ENCODE measurements at places on chromosomes 7 and 10.

DNA sequence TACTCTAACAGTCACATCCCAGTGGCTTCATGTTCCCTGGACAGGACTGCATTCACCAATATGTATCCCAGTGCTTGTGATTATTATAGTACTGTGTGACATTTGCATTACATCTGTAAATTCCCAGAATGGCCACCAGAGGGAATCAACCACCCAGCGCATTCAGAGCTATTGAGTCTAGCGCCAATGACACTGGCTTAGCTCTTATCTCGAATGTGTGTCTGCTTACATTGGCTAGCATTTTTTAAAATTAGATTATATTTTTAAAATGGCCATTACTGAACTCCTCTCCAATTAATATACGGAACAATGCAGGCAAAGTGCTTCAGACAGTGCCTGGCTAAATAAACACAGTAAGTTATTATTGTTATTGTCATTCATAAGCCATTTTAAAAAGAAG is 36.3 kb downstream of the TRIL start:
- DNase-seq = no peak

DNA sequence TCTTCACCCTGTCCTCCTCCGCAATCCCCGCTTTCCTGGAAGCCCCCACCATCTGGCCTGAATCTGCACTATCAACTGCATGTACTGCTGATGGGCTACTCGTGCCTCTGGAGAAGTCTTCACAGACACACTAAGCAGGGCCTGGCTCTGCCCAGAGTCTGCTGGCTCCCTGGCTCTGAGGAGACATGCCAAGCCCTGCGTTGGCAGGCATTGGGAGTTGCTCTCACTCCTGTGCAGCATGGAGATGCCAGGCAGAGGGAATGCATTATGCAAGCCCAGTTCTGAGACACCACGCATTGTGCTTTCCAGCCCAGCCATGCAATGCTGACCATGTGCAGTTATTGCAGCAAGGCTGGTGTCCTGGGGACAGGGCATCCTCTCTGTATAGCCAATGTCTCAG is 314.6 kb downstream of the CXCL12 start:
- no peak for DNase-seq

DNA sequence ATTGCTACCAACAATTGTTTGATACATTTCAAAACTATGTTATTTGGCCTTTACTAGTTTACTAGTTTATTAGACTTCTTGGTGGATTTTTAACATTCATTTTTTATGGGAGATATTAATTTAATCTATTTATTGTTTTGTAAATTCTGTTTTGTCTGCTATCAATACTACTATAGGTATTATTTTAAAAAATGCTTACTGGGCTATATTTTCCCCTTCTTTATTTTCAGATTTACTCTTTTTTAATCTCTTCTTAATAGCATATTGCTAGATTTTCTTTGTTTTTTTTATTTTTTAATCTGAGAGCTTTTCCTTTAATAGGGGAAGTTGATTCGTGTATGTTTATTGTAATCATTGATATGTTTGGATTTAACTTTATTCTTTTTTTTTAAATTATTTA is 147.5 kb downstream of the CDK14 start:
- DNase-seq = no peak

DNA sequence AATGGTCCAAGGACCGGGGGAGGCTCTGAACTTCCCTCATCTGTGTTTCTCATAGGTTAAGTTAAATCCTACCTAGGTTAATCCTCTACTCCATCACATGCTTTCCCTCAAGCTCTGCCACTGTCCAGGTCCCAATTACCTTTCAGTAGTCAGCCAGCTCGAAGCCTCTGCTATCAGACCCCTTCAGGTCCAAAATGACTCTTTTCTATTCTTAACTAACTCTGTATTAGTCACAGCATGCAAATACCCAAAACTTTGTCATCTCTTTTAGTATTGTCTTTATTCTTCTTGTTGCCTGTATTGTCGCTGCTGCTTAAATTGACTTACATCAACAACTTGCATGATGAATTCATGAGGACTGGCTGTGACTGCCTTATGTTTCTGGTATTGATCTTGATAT is 15.3 kb downstream of the PPP1R17 start:
- DNase-seq = no peak

DNA sequence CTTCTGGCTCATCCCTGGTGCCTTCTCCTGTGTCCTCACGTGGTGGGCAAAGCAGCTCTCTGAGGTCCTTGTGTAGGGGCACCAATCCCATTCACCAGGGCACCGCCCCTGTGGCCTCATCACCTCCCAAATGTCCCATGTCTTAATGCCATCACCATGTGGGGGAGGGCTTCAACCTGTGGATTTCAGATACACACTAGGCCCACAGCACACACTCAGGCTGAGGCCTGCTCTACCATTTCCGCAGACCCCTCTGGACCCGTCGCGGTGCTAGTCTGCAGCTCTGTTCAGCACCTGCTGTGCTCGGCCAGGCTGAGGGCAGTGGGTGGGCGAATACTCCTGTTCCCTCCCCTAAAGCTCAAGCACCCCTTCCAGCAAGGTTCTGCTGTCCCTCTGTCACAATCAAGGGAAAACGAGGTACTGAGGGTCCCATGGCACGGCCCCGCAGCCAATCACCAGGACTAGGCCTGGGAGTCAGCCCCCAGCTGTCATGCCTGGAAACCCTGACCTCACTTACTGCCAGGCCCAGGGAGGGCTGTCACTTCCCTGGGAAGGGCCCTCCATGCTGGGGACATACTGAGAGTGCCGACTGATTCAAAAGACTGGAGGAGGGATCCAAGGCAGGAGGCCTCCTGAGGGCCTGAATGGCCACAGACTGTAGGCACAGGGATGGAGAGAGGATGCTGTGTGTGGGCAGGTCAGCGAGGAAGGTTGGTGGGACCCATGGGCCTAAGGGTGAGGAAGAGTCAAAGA is 123.8 kb upstream of the RET start:
- peak; percentile 15 for DNase-seq

GRCh38 chr10:125147971-125148439 is 12.4 kb downstream of the CTBP2 start:
- DNase-seq = no peak

DNA sequence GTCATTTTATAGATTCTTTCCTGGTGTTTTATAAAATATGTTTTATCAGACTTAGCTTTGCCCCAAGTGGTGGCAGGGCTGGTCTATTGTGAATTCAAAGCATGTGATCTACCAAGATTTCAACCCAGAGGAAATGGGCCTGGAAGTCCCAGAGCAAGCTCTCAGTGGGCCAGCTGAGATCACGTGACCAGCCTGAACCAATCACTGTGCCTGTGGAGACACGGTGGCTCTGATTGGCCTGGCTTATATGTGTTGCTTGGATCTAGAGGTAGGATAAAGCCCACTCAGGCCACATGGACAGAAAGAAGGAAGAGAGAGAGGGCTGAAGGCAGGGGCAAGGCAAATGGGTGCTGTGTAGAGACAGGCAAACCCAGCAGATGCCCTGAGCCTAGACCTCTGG is 65.5 kb upstream of the GATA3 start:
- DNase-seq = no peak

- DNase-seq = no peak
Observed at GRCh38 chr7:90570373-90570959, 25.7 kb upstream of the CDK14 start.

DNA sequence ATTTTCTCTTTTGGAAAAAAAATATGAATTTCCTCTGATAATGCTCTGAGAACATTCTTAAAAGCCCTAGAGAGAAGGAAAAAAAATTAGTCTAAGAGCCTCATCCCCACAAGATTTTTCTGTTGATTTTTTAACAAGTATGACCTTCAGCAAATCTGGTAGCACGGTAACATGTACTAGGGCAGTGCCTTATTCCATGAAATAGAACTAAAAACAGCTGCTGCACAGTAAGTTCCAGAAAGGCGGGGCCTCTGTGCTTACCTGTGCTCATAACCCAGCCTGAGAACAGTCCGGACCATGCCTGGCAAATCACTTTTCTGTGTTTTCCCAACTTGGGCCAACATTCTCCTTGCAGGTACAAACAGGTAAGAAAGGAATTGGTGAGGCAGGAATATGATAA is 519.1 kb upstream of the AKR1E2 start:
- no peak for DNase-seq

DNA sequence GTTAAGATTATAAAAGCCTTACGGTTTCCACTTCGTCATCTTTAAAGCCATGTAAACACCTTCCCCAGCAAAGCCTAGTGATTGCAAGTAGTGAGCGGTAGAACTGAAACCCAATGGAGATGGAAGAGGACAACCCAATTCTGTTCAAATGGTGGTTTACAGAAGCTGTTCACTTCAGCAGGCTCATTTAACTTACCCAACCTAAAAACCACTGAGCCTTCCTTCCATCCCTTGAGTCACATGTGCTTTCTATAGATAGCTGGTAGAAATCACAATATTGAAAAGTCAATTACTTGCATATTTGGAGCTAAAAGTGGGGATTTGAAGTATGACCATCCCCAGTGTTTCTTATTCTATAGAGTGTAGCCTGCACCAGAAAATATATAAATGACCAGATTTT is 667.7 kb downstream of the SUGCT start:
- DNase-seq = no peak

- no peak for DNase-seq
Observed at GRCh38 chr10:72025832-72026231, 61.6 kb downstream of the CHST3 start.

DNA sequence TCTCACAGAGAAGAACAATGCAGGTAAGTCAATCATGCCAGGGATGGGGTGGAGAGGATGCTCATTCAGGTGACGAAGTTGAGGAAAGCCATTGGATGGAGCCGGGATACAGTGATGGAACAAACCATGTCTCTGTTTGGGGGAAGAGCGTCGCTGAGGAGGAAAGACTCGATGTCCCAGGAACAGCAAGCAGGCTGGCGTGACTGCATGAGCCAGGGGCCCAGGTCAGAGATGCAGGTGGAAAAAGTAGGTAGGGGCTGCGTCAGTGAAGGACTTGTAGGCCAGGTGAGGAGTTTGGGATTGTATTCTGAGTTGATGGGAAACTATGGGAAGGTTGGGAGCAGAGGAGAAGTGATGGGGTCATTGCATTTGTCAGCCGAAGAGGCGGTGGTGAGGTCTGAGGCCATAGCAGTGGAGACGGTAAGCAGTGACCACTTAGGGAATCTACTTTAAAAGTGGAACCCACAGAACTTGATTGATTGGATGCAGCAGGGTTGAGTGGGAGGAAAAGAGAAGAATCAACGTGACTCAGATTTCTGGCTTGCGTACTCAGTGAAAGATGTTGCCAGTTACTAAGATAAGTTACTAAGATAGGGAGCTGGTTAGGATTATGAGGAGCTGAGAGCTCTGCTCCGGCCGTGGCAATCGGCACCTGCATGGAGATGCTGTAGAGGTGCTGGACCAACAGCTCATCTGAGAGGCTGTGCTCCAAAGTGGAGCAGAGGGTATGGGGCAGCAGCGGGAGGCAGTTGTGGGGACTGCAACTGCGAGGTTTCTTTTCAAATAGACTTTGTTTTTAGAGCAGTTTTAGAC is 12.5 kb upstream of the IL2RA start:
- DNase-seq = no peak

DNA sequence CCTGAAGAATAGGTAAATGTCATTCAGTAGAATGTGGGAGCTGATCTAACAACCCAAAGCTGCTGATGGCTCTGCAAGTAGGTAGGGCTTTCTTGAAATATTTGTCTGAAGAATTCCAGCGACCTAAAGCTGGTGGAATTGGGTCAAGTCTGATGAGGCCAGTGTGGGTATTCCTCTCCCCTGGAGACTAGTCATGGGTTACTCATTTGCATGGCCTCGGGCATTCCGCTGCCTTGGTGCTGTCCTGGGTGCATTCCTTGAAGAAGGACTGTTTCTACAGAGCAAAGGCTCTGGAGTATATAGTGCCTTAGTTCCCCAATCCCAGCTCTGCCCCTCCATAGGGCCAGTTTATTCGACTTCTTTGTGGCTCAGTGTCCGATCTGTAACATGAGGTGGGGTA is 19.2 kb downstream of the PDK4 start:
- DNase-seq = no peak

DNA sequence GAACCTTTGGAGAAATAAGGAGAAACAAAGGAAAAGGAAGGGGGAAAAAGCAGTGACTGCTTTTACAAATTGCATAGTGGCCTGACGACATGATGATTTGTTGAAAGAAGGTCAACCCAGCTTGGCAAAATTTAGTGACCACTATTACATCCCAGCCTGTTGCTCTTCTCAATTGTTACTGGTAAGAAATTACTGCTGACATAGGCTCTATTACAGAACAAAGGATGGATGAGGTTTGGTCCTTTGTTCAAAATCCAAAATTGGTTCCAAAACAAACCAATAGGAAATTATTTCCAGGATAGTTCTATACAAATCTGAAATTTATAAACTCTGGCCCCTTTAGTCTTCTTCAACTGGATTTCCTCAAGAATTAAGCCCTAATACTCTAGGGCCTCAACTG is 39.6 kb downstream of the USP54 start:
- no peak for DNase-seq

- no peak for DNase-seq
Observed at GRCh38 chr7:77837275-77837674, 38.7 kb downstream of the PHTF2 start.

- no peak for DNase-seq
Observed at GRCh38 chr10:79084012-79084971, 15.5 kb downstream of the ZMIZ1 start.

DNA sequence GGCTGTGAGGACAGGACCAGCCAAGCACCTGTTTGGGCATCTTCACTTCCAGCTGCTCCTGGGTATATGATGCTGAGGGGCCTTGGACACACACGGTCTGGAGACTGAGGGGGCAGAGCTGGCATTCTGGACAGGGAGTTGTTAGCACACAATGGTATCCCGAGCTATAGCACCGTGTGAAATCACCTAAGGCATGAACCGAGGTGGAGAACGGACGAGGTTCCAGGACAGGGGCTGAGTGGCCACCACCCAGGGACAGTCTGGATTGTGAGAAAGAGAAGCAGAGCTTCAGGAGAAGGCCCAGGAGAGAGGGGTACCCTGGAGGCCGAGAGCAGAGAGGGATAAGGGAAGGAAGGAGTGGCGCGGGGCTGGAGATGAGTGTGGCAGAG is 571.8 kb downstream of the TCERG1L start:
- no peak for DNase-seq

DNA sequence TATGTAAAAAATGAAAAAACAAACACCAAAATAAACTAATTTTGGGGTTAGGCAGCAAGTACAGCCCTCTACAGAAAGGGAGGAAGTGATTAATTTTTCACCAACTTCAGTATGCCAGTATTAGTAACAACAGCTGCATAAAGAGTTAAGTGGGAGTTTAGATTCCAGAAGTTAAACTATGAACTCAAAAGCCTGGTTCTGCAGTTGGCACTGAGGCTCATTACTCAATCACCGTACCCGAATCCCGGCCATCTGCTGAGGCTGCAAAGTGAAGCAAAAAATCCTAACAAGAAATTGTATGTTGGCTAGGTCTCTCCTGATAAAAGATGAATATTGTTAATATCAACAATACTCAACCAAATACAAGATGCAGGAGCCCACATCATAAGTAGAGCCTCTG is 4.0 kb downstream of the NUDT5 start:
- no peak for DNase-seq

GRCh38 chr10:69751214-69751613 is 50.5 kb upstream of the COL13A1 start:
- DNase-seq = no peak

- no peak for DNase-seq
Observed at GRCh38 chr10:104037261-104037951, 48.3 kb downstream of the COL17A1 start.

GRCh38 chr10:98309366-98310355 is 41.7 kb upstream of the LOXL4 start:
- peak; percentile 38 for DNase-seq

- DNase-seq = no peak
Observed at GRCh38 chr7:108129018-108129965, 869 bp downstream of the LAMB4 start.

GRCh38 chr7:133611955-133612354 is 359.1 kb downstream of the EXOC4 start:
- no peak for DNase-seq

- no peak for DNase-seq
Observed at GRCh38 chr7:156156734-156157408, 344.6 kb upstream of the SHH start.

GRCh38 chr10:118816471-118817168 is 61.9 kb upstream of the CACUL1 start:
- DNase-seq = no peak

Measured in activated naive CD8-positive, alpha-beta T cell treated with anti-CD3 and anti-CD28 coated beads, Interleukin-2, amount 10 ng/mL, durations not matched to agents 7 days and 5 days (primary cell).